ENCODE measurements at places on chromosomes 11 and 22. TPM values are rescaled to one million over a fixed set of nuclear protein-coding genes. Genes with fewer than 3 reads are reported as not detected.

OR51M1 gene
- total RNA-seq = not detected

OR4C16 gene
- total RNA-seq = not detected

OR5A1 gene
- not detected for total RNA-seq

ELMOD1 gene
- not detected for total RNA-seq

- H3K36me3 ChIP-seq = peaks cover 8% of the 10 kb centered on the region
- DNase-seq = no peak
- H3K27ac ChIP-seq = peak overlapping the region; percentile 56
- H3K4me1 ChIP-seq = peaks cover 20% of the 10 kb centered on the region
- no peak overlapping the region for H3K4me3 ChIP-seq
- no peaks in the 10 kb centered on the region for H3K27me3 ChIP-seq
Observed at GRCh38 chr22:25407859-25408229, 156.6 kb upstream of the GRK3 start.

DNA sequence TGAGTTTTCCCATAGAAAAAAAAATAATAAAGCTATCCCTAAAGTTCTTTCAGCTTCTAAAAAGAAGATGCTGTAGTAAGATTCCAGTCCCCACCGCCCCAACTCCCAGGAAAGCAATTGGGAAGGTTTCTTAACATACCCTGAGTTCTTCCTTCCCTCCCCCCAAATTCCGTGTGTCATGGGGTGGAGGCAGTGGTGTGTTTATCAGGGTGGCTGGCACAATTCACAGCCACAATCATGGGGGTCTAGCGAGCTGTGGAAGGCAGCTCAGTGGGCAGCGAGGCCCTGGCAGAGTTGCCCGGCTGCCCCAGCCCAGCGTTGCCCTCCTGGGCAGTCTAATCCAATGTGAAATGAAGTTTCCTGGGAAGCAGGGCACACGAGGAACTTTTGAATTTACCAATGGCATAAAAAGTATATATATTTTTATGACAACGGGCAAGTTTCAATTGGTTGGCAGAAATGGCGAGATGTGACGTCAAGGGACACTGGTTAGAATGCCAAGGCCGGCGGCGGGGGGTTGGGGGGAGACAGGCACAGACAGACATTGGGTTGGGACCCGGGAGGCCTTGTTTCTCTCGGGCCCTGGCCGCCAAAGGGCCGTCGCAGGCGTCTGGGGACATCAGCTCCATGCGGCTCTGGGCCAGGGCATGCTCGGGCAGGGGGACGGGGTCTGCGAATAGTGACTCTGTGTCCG, 80.7 kb upstream of the PPARA start:
- DNase-seq = peak; percentile 34
- peak overlapping the region; percentile 81 for H3K4me3 ChIP-seq
- H3K4me1 ChIP-seq = peaks cover 33% of the 10 kb centered on the region
- no peaks in the 10 kb centered on the region for H3K27me3 ChIP-seq
- H3K27ac ChIP-seq = peak overlapping the region; percentile 92
- H3K36me3 ChIP-seq = peaks cover 5% of the 10 kb centered on the region

- peaks cover 48% of the 10 kb centered on the region for H3K27me3 ChIP-seq
- H3K4me3 ChIP-seq = no peak overlapping the region
- no peak for DNase-seq
- no peaks in the 10 kb centered on the region for H3K36me3 ChIP-seq
Observed at GRCh38 chr11:60502221-60502775, 9.7 kb downstream of the MS4A12 start.

GRCh38 chr11:67418476-67419281, 3.2 kb downstream of the CARNS1 start:
- no peaks in the 10 kb centered on the region for H3K36me3 ChIP-seq
- H3K27ac ChIP-seq = no peak overlapping the region
- peaks cover 22% of the 10 kb centered on the region for H3K4me1 ChIP-seq

DNA sequence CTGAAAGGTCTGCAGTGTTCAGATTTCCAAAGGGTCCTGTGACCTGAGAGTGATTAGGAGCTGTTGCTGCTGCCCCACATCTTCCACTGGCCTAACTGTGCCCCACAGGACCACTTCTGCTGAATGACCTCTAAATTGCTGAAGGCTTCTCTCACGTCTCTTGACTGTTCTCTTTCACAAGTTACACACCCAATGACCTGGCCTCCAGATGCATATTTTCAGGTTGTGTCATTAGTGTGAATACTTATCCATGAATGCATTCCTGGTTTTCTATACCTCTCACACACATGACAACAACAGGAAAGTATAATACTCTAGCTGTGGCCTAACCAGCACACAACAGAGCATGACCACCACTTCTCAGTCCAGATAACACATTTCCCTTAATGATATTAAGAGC, 15.4 kb downstream of the PRR14L start:
- H3K4me3 ChIP-seq = no peak overlapping the region
- no peak overlapping the region for H3K27ac ChIP-seq
- H3K36me3 ChIP-seq = peaks cover 43% of the 10 kb centered on the region
- no peak for DNase-seq
- H3K27me3 ChIP-seq = no peaks in the 10 kb centered on the region

- H3K27me3 ChIP-seq = peaks cover 3% of the 10 kb centered on the region
- H3K36me3 ChIP-seq = no peaks in the 10 kb centered on the region
- DNase-seq = no peak
Observed at GRCh38 chr11:445765-446588, 4.1 kb upstream of the PTDSS2 start.

DNA sequence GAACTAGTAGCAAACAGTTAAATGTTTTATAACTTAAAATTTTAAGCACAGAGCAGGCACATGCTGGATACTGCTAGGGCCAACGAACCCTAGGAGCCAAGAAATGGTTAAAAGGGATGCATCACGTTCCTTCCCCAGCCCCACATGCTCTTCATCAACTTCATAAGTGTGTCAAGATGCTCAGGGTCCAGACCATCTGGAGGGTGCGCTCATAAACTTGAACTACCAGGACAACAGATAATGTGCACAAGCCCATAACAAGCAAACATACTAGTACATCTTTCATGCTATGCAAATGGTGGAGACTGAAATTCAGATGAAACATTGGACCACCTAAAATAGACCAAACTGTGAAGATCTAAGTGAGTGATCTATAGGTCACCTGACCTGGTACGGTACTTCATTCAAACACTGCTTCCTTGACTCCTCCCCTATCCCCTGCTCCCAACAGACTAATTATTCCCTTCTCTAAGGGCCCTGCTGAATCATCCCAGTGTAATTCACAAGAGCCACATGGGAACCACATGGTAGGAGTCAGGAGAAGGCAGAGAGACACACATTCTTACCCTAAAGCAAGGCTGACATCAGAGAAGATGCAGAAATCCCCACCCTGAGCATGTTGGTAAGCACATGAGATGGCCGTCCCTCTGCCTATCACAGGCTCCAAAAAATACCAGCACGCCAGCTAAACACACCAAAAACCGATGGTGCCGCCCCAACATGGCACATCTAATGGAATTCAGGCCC, 83.9 kb downstream of the ETS1 start:
- DNase-seq = no peak
- H3K27me3 ChIP-seq = no peaks in the 10 kb centered on the region
- H3K36me3 ChIP-seq = peaks cover 82% of the 10 kb centered on the region
- peaks cover 95% of the 10 kb centered on the region for H3K4me1 ChIP-seq

- H3K4me3 ChIP-seq = no peak overlapping the region
- peaks cover 29% of the 10 kb centered on the region for H3K36me3 ChIP-seq
- no peaks in the 10 kb centered on the region for H3K27me3 ChIP-seq
- peaks cover 61% of the 10 kb centered on the region for H3K4me1 ChIP-seq
- DNase-seq = no peak
Observed at GRCh38 chr22:45312856-45313255, 3.1 kb downstream of the FAM118A start.

- no peaks in the 10 kb centered on the region for H3K27me3 ChIP-seq
- no peaks in the 10 kb centered on the region for H3K36me3 ChIP-seq
- H3K4me3 ChIP-seq = no peak overlapping the region
- H3K4me1 ChIP-seq = peaks cover 3% of the 10 kb centered on the region
- no peak overlapping the region for H3K27ac ChIP-seq
Observed at GRCh38 chr11:77115181-77115611, 12.6 kb downstream of the OMP start.

DNA sequence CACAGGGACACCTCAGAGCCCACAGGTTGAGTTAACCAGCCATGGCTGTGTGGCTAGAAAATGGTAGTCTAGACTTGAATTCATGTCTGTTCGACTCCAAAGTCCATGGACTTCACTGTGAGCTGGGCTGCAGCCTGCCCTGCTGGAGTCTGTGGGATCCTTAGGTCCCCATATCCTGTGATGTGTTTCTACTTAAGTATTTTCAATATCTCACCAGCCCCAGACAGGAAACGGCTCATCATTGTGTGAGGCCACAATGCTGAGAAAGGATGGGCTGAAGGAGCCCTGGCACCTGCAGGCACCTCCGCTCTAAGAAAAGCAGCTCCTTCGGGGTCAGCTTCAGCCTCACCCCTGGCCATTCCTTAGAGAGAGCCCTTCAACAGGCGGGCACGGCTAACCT, 93.1 kb downstream of the NAT10 start:
- peaks cover 50% of the 10 kb centered on the region for H3K4me1 ChIP-seq
- no peak overlapping the region for H3K4me3 ChIP-seq
- H3K27me3 ChIP-seq = no peaks in the 10 kb centered on the region
- peaks cover 44% of the 10 kb centered on the region for H3K36me3 ChIP-seq

DNA sequence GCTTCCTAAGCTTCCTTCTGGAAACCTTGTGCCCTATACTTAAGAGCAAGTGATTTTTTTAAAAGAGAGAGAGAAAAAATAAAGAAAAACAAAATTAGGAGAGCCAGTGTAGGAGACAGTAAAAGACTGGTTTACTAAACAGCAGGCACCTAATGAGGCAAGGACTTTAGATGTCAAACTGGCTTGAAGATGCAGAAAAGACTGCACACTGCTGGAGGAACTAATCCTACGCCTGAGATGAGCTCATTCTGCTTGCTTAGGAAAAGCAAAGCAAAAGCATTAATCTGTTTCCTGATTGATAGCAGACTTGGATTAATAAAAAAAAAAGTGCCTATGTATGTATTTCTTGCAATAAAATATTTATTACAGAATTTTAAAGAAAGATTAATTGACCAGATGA, 113.6 kb upstream of the SEZ6L start:
- no peak overlapping the region for H3K27ac ChIP-seq
- DNase-seq = no peak
- H3K4me3 ChIP-seq = no peak overlapping the region
- no peaks in the 10 kb centered on the region for H3K4me1 ChIP-seq
- no peaks in the 10 kb centered on the region for H3K36me3 ChIP-seq

DNA sequence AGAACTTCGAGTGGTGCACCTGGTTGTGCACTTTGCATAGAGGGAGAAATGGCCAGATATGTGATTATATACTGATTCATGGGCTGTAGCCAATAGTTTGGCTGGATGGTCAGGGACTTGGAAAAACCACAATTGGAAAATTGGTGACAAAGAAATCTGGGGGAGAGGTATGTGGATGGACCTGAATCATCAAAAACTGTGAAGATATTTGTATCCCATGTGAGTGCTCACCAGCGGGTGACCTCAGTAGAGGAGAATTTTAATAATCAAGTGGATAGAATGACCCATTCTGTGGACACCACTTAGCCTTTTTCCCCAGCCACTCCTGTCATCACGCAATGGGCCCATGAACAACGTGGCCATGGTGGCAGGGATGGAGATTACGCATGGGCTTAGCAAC, 48.0 kb upstream of the NARS2 start:
- peaks cover 16% of the 10 kb centered on the region for H3K27me3 ChIP-seq
- DNase-seq = no peak
- no peak overlapping the region for H3K27ac ChIP-seq
- H3K4me1 ChIP-seq = no peaks in the 10 kb centered on the region
- H3K4me3 ChIP-seq = no peak overlapping the region

DNA sequence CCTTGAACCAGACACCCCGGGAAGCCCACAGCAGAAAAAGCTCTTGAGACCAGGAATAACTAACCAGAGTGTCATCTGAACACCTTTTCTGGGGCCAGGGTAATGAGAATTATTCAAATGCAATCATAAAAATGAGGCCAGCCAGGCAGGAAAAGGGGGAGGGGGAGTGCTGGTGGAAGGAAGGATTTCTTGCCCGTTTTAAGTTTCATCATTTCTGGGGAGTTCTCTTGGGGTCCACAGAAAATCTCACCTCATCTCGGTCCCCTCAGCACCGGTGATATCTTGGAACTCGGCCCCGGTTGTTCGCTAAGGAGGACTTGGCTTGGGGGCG, 495 bp upstream of the PKNOX2 start:
- no peak for DNase-seq
- peaks cover 11% of the 10 kb centered on the region for H3K4me1 ChIP-seq
- H3K27me3 ChIP-seq = peaks cover 75% of the 10 kb centered on the region

DNA sequence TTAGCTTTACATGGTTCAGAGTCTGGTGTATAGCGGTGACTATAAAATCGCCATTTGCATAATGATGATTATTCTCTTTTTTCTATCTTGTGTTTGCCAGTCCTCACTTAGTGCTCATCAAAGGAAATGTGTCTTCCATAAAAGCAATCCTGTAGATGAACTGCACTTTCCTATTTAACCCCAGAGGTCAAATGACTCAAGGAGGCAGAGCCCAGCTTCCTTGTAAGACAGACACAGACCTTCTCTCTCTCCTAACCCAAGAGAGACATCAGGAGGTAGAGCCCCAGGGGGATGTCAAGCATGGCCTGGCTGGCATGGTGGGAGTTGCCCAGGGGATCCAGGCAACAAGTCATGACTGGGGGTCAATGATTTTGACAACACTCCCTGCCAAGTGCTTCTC, 46.9 kb upstream of the CRTAM start:
- no peak for DNase-seq
- no peaks in the 10 kb centered on the region for H3K4me1 ChIP-seq
- H3K36me3 ChIP-seq = peaks cover 5% of the 10 kb centered on the region
- no peak overlapping the region for H3K27ac ChIP-seq
- no peaks in the 10 kb centered on the region for H3K27me3 ChIP-seq
- H3K4me3 ChIP-seq = no peak overlapping the region

All from activated T-helper 2 cell treated with anti-CD3 and anti-CD28 coated beads, Interferon-gamma antibody, Interleukin-2, Interleukin-4, amounts not matched to agents 10 μg/mL and 5 μg/mL and 100 μg/mL, durations not matched to agents 14 hours and 24 hours and 36 hours (primary cell).